Stimulated activated CD8-positive, alpha-beta memory T cell treated with anti-CD3 and anti-CD28 coated beads, Interleukin-15, amount 100 ng/mL, for 24 hours (primary cell): ENCODE measurements at places on chromosomes 5 and 9.

DNA sequence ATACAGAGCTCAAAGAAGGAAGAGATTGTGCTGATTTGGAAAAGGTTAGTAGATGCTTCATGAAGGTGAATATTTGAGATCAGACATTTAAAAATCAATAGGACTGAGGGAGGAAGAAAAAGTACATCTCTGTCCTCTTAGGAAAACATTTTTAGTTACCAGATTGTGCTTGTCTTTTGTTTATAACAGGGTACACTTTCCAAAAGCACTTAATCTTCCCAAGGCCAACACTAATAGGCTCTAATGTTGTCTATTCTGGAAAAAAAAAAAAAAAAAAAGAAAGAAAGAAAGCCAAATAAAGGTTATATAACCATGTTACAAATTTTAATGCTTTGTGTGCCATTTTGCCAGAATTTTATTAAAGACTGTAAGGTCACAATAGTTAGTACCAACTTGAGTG is 45.5 kb upstream of the SHISAL2B start:
- DNase-seq, result no peak

GRCh38 chr5:72705178-72705577 is 111.3 kb upstream of the TNPO1 start:
- DNase-seq, result no peak

GRCh38 chr9:16105168-16106020 is 552.6 kb downstream of the CCDC171 start:
- DNase-seq, result no peak

DNA sequence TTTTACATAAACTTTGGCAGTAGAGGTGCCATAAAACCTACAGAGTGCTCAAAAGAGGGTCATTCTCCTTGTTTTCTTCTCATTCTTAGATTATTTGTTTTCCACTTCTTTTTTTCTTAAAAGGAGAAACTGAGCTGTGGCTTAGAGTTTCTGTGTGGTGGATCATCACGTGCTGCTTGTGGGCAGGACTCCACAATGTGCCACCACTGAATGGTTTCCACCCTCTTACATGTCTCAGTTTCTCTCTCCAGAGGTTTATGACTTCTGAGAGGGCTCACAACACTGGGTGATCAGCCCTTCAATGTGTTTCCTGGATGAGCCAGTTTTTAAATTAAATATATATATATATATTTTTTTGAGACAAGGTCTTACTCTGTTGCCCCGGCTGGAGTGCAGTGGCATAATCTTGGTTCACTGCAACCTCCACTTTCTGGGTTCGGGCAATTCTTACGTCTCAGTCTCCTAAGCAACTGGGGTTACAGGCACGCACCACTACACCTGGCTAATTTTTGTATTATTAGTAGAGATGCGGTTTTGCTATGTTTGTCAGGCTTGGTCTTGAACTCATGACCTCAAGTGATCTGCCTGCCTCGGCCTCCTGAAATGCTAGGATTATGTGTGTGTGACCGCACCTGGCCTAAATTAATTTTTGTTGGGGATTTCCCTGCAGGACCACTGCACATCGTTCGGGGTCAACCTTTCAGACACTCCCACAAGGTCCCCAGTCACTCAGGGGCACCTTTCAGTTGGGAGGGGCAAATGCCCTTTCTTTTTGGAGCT is 3.1 kb upstream of the UNC13B start:
- no peak for DNase-seq

DNA sequence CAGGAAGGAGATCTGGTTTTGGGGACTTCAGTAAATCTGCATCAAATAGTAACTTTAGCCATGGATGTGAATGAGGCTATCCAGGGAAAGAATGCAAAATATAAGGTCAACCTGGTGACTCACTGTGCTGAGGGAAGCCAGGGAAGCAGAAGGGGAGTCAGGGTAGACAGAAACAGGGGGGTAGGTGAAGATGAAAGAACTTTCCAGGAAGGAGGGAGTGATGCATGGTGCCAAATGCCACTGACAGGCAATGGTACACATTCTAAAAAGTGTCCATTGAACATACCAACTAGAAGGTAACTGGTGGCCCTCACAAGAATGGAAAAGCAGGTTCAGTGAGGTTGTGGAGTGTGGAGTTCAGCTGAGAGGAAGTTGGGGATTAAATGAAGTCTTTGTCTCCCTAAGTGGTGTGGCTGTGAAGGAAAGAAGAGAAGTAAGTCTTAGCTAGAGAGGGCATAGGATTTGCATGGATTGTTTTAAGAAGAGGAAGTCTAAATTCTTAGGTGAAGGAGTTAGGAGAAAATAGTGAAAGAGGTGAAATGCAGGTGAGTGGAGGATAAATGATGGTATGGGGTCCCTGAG is 35.5 kb downstream of the PALM2AKAP2 start:
- no peak for DNase-seq

- DNase-seq, result no peak
These were observed 41.1 kb downstream of the CSNK1A1 start for GRCh38 chr5:149510136-149510535.
